ENCODE measurements at places on chromosomes 4 and X.

- DNase-seq = no peak
Observed at GRCh38 chr4:108696160-108696559, 45.8 kb downstream of the OSTC start.

DNA sequence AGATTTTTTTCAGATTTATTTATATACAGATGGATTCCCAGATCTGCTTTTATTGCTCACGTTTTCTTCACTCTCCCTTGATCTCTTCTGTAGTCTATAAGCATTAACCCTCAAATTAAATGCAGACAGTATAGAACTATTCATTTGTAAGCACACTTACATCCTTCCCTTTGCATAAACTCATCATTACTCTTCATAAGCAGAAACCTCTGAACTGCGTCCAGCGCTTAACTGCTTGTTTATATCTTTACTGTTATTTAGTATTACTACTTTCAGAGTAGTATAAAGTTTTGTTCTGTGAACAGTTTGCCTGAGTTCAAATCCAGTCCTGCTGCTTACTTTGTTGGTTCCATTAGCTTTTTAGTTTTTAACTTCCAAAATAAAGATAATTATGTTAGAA, 132.9 kb downstream of the STIM2 start:
- DNase-seq = no peak

GRCh38 chrX:68934421-68934820, 105.6 kb downstream of the EFNB1 start:
- no peak for DNase-seq

DNA sequence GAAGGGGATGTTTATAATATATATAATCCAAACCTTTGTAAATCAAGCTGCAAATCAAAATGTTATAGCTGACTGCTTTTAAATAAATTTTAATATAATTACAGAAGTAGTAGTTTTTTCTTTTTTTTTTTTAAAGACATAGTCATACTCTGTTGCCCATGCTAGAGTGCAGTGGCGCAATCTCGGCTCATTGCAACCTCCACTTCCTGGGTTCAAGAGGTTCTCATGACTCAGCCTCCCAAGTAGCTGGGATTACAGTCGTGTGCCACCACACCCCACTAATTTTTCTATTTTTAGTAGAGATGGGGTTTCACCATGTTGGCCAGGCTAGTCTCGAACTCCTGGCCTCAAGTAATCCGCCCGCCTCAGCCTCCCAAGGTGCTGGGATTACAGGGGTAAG, 178.7 kb downstream of the FBXW7 start:
- no peak for DNase-seq

- no peak for DNase-seq
Observed at GRCh38 chr4:101122019-101122418, 225.3 kb downstream of the PPP3CA start.

DNA sequence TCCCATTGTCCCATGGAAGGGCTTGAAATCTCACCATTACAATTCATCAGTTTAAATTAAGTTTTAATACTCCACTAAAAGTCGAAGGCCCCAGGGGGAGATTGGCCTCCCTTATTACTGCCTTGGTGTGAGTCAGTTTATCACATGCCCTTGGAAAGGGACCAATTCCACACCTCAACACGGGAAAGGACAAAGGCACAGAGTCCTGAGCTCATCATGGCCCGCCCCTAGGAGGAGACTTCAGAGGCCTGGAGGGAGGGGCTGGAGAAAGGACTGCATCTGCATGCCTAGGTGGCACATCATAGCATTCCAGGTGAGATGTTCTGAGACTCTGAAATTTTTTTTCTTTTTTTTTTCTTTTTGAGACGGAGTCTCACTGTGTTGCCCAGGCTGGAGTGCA, 2.8 kb upstream of the SEL1L3 start:
- DNase-seq = no peak

- DNase-seq = no peak
Observed at GRCh38 chrX:101203761-101204351, 15.7 kb upstream of the DRP2 start.

Data from NCI-H1694 (cell line).